Activated CD8-positive, alpha-beta memory T cell treated with anti-CD3 and anti-CD28 coated beads for 4 hours (primary cell): ENCODE measurements at places on chromosomes 7 and 10.

DNA sequence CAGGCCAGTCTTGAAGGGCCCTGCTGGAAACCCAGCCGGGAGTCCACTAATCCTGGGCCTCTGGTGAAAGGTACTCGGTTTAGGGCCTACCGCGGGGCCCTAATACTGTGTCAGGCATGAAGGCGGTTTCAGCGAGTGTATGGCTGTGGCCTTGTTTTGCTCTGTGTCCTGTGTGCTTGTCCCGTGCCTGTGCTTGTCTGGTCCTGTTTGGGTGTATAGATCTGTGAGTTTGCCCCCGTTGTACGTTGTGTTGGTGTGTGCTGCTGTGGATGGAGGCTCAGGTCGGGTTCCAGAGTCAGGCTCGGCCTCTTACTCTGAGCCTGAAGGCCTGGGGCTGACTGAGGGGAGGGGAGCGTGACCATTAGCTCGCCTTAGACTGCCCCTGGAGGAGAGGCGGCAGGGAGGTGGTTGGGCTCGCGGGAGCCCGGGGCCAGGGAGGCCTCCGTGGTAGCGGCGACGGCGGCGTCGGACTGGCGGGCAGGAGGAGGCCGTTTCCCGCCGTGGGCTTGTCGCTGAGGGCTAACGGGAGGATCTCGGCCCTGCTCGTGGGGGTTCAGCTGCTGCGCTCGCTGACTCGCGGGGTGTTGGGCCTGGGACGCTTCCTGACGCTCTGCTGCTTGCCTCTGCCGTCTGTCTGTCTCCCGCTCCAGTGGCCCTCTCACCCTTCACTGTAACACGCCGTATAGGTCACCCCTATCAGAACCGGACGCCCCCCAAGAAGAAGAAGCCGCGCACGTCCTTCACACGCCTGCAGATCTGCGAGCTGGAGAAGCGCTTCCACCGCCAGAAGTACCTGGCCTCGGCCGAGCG is 2.6 kb downstream of the TLX1 start:
- DNase-seq: no peak

DNA sequence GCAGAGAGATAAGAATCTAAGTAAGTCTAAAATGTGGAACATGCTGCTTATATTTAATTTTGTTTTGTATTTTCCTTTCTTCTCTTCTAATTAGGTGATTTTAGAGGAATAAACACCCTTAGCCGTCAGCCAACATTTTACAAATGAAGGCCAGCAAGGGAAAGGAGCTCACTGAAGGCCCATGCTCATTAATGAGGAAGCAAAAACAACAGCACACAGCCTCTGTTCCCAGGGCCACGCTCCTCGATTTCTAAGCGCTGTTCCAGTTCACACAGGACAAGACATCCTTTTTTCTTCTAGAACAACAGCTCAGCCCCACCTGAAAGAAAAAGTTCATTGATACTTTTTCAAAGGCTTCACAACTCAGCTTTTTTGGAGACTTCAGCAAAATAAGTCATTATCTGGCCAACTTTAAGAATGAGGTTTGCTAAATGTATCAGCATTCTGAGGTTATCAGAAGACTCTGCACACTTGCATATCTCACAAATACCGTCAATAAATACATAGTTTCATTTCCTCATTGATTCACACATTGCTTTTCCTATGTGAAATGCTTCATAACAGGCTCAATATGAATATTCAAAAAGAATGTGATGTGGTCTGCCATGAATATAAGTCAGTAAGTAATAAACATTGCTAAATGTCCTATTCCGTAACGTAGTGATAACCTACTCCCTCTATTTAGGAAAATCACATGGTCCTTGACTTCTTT is 34.8 kb upstream of the SFMBT2 start:
- DNase-seq: no peak

DNA sequence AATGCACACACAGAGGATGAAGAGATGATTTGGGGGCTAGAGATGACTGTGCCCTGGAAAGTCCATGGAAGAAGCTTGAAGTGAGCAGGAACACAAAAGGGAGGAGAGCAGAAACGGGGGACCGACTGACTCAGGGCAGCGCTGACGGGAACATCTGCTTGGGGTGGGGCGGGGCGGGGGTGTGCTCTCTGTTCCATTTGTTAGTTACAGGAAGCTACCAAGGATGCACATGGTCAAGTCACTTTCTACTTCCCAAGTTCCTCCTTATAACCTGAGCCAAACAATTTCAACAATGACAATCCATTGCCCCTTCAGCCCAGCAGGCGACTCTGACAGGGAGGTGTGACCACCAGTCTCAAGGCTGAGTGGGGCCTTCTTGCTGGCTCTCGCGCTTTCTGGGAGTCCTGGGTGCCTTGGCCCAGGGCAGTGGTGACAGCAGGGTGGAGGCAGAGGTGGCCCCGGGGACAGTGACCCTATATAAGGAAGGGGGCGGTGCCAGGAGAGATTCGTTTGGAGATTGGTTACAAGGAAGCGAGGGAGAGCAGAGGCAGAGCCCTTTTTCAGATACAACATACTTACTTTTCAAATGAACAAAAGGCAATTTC is 39.6 kb downstream of the CLEC2L start:
- DNase-seq: no peak

DNA sequence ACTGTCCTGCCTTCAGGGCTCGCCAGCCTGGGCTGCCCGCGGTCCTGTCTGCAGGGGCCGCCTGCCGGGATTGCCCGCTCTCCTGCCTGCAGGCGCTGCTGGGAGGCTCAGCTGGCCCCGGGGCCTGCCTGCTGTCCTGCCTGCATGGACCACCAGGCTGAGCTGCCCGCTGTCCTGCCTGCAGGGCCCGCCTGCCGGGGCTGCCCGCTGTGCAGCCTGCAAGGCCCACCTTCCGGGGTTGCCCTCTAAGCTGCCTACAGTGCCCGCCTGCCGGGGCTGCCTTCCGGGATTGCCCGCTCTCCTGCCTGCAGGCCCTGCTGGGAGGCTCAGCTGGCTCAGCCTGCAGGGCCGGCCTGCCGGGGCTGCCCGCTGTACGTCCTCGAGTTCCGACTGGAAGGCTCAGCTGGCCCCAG is 164.4 kb downstream of the GLRX3 start:
- DNase-seq: no peak
